Activated CD8-positive, alpha-beta memory T cell treated with anti-CD3 and anti-CD28 coated beads for 4 hours (primary cell): ENCODE measurements at places on chromosomes 7 and 10.
A peak's percentile ranks its signal among the peaks of the same experiment; 100 is the strongest.

GRCh38 chr7:9937944-9938631 is 1035.6 kb upstream of the PHF14 start:
- no peak for DNase-seq

GRCh38 chr7:139811066-139811465 is 18.0 kb upstream of the TBXAS1 start:
- no peak for DNase-seq

GRCh38 chr7:12594122-12594897 is 23.8 kb downstream of the SCIN start:
- no peak for DNase-seq

DNA sequence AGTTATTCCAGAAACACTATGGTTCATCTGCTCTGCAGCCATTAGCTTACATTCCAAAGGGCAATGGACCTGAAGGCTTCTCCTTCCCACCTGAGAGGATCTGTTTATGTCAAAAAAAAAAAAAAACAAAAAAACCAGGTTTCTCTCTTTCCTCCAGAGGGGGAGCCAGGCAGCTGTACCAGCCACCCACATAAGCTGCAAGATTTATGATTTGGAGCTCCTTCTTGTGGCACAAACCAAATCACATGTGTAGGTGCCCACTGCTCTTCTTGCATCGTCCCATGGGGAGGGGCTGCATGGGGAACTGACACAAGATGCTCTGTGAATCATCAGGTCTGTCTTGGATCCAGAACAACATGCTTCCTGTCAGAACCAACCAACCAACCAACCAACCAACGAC is 231.6 kb upstream of the IGFBP3 start:
- no peak for DNase-seq

- DNase-seq: no peak
Observed at GRCh38 chr7:141788296-141788695, 1.7 kb upstream of the TAS2R5 start.

DNA sequence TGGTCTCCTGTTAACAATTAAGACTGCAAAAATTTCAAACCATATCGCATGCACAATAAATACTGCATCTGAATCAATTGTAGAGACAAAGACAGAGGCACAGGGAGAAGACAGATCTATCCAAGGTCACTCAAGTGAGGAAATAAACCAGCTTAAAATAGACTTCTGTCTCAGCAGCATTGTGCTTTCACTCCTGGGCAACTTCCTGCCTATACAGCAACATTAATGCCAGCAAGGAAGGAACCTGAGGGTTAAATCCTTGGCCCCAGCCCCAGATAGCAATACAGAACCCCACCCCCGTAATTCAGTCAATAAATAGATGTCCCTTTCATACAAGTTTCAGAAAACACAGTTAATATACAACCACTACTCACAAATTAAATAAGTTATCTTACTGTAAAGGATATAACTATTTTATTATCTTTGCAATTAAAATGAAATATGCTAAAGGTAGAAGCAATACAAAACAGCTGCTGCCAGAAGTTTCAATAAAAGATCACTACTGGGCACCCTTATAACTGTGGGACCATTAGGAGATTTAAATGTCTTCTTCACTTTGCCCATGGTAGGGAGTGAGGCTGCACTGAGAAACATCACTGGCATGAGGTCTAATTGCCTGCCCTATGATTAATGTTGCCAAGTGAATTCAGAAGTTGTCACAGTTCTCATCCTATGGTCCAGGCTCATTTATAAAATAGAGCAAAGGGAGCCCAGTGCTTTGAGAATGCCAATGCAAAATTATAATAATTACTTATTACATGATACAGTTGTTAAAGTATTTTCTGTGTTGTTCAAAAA is 49.4 kb downstream of the CAV1 start:
- no peak for DNase-seq

- no peak for DNase-seq
Observed at GRCh38 chr10:86944471-86944870, 12.9 kb downstream of the MMRN2 start.

GRCh38 chr10:131700032-131700431 is 200.8 kb upstream of the PPP2R2D start:
- DNase-seq: no peak

- DNase-seq: no peak
Observed at GRCh38 chr10:3995302-3996210, 210.5 kb upstream of the KLF6 start.

DNA sequence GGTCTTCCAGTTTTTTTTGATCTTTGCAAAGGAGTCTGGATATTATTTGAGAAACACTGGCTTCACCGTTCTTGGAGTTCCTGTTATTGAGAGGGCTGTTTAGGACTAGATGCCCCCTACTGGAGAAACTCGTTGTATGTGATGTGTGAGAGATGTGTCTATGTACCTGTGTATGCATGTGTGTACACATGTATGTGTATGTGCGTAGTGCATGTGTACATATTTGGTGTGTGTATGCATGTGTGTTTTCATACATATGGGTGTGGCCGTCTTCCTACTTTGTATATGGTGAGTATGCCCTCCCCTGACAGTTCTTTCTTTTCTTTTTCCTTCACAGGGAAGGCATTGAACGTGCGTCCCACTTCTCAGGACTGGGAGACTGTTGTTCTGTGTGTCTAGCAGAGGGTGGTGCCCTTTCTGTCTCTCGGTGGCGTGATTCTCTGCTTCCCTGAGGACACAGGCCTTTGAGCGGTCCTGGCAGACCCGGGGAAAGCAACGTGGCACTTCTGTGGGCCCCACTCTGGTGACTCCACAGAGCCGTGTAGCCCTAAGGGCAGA is 3.0 kb upstream of the CALHM3 start:
- no peak for DNase-seq

DNA sequence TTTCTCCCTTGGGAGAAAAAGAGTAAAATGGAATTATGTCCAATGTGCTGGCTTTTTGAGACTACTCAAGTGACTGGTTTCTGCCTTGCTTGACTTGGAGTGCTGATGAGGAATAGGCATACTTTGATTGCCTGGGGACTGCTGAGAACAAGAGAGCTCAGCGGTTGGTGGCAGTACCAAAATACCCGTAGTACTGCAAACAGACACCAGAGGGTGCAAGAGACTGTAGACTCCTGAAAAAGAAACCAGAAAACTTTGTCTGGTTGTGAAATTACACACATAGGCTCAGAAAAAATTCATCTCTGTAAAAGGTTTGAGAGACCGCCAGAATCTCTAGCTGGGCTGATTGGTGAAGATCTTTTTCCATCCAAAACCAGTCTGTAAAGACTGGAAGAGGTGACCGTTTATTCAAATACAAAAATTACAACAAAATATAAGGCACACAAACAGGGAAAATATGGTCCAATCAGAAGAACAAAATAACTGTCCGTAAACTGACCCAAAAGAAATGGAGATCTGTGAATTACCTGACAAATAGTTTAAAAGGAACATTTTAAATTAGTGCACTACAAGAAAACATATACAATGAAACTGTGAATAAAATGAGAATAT is 18.5 kb downstream of the BICC1 start:
- DNase-seq: no peak

- no peak for DNase-seq
Observed at GRCh38 chr7:100604976-100605911, 3.1 kb downstream of the PCOLCE start.

GRCh38 chr7:134767520-134768168 is 11.8 kb upstream of the CALD1 start:
- no peak for DNase-seq

GRCh38 chr7:5231811-5232484 is 41.9 kb downstream of the WIPI2 start:
- DNase-seq: no peak

DNA sequence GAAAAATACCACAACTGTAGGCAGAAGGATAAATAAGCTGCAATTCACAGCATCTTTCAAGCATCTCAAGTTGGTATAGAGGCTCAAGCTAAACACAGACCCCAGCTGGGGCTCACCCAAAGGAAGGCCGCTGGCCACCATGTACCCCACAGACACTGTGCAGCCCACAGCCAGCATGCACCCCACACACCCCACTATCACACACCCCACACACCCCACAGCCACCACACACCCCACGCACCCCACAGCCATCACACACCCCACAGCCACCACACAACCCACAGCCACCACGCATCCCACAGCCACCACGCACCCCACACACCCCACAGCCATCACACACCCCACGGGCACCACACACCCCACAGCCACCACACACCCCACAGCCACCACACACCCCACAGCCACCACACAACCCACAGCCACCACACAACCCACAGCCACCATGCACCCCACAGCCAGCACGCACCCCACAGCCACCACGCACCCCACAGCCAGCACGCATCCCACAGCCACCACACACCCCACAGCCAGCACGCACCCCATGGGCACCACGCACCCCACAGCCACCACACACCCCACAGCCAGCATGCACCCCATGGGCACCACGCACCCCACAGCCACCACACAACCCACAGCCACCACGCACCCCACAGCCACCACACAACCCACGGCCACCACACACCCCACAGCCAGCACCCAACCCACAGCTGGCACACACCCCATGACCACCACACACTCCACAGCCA is 214.7 kb downstream of the DNAJB6 start:
- no peak for DNase-seq

- DNase-seq: no peak
Observed at GRCh38 chr10:418226-418625, 271.2 kb downstream of the DIP2C start.

DNA sequence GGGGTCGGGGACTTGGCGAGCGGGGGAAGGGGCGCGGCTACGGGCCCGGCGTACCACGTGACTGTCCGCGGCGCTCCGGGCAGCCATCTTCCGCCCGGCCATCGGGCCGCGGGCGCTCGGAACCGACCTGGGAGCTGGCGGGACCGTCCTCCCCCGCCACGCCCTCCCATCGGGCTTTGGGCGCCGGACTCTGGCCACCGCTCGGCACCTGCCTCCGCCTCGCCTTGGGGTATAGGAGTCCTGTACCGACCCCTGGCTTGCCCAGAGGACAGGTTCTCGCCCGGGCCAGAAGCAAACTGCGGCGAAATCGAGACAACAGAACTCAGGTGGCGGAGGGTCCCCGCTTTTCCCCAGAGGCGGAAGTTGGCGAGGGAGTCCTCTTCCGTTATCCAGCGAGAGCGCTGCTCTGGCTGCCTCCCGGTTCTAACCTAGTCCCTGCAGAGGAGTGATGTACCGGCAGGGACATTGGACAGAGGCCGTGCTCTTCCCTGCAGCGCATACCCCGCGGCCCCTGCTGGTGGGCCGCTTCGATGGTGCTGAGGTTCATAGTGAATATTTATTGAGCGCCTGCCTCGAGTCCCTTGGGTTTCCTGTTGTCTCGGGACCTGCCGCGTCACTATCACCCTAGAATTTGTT is 1.2 kb upstream of the SGMS1 start:
- DNase-seq: peak; percentile 34

DNA sequence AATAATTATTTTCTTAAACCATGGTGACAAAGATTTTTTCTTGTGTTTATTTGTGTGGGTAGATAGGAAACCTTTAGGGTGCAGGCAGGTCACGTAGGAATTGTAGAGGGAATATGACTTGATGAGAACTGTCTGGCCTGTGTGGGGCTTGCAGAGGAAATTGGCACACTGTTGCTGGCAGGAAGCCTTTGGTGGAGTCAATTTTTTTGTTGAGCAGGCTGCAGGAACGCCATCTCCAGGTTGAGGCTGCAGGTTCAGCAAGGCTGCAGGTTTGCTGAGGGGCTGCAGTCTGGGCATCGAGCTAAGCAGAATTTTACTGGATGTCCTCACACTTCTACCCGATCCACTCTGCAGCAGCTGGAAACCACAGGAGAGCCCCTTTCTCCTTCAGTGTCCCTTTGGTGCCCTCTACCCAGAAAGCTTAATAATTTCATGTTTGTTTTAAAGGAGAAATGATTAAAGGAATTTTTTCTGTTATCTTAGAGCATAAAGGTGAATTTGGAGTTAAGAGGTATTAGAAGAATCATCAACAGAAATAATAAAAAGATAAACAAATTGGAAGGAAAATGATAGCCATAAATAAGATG is 37.0 kb downstream of the TBC1D12 start:
- no peak for DNase-seq

- no peak for DNase-seq
Observed at GRCh38 chr7:46830-47140, 145.6 kb upstream of the FAM20C start.

DNA sequence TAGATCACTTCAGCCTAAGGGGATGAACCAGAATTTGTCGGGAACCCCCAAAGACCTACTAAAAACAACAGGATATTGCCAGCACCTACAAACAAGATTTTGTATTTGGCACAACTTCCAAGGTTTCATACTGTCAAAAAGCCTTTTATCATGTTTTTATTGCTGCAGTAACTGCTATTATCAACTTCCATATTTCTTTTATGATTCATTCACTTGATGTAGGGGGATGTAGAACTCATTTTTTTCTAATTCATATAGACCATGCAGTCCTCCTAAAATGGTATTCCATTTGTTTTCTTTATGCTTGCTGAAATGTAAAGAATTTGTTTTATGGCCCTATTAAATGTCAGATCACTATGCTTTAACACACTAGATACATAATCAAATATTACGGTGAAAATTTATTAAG is 30.0 kb upstream of the WNT16 start:
- no peak for DNase-seq

- no peak for DNase-seq
Observed at GRCh38 chr10:80461208-80462183, 7.4 kb downstream of the TSPAN14 start.

DNA sequence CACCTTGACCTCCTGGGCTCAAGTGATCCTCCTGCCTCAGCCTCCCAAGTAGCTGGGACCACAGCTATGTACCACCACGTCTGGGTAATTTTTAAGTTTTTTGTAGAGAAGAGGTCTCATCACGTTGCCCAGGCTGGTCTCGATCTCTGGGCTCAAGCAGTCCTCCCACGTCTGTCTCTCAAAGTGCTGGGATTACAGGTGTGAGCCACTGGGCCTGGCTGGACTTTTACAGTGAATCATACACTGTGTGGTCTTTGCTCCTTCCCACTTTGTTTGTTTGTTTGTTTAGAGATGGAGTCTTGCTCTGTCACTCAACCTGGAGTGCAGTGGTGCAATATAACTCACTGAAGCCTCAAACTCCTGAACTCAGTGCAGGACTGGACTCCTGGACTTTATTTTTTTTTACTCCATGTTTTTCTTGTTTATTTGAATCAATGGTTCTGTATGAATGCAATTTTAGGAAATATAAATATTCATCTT is 12.5 kb downstream of the PPIA start:
- DNase-seq: no peak

DNA sequence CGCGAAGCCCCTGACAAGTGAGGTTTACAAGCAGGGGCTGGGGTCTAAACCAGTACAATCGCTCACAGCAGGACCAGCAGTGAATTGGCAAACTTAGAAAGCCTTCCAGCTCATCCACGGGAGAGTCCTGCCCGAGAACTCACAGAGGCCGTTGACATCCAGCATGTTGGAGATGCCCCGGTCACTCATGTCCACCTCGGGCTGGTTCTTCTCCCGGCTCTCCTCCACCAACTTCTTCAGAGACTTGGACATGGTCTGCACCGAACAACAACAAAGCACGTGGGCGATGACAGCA is 447 bp downstream of the RSU1 start:
- no peak for DNase-seq

- no peak for DNase-seq
Observed at GRCh38 chr7:93374345-93374940, 142.3 kb downstream of the VPS50 start.

GRCh38 chr7:92725161-92725925 is 111.0 kb downstream of the CDK6 start:
- DNase-seq: no peak
